ENCODE measurements at places on chromosomes 16 and 17.

DNA sequence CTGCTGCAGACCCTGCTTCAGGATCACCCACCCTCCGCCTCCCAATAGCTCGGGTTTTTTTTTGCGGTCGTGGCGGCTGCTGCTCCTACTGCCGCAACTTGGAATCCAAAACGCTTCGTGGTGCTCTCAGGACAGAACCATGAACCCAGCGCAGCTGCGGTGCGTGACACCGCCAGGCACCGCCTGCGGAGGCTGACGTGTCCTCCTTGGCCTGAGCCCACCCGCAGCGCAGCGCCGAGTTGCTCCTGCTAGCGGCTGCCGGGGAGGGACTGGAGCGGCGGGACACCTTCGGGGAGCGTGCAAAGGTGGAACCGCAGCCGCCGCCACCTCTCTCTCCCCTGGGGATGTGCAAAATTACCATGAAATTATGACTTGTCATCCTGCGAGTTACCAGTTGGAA, 1893.0 kb downstream of the TP53TG3F start:
- DNase-seq, result no peak

DNA sequence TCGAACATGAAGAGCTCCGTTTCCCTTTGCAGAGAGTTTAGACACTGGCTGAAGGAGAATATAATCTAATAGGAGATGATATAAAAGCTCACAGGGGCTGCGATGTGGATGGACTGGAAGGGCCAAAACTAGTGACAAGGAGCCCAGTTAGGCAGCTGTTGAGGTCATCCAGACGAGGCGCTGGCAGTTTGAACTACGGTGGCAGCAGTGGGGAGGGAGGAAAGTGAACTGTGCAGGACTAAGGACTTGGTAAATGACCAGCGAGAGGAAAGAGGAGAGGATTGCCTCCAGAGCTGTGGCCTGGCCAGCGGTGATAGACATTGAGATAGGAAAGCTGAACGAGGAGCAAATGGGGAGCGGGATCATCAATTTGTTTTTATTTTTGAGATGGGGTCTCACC, 14.6 kb upstream of the YWHAE start:
- no peak for DNase-seq

DNA sequence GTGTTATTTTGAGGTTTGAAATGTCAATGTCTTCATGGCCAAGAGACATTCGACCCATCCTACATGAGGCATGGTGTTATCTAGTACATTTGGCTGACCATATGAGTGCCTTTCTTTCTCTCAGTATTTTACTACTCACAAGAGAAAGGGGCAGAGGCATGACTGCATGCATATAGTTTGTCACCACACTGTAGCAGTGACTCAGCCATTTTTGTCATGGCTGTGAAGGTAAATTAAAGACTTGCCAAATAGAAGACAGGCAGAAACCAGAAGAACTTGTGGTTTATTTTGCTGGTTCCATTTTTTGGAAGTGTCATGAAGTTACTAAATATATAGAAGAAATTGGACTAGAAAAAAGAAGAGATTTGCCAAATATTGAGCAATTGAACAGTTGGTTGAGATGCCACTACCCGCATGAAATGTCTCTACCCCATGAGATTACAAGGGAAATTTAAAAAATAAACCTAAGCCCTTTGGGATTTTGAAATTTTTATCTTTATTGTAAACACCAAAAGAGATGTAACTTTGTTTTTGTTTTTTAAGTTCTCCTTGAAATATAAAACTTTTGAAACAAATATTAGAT, 170.3 kb downstream of the CHD9 start:
- DNase-seq, result peak; percentile 24

GRCh38 chr16:56480776-56481467, 29.6 kb downstream of the OGFOD1 start:
- peak; percentile 62 for DNase-seq

GRCh38 chr16:5328546-5328945, 231.0 kb upstream of the EEF2KMT start:
- no peak for DNase-seq

- DNase-seq, result no peak
Observed at GRCh38 chr16:20167323-20167722, 93.6 kb upstream of the GPR139 start.

DNA sequence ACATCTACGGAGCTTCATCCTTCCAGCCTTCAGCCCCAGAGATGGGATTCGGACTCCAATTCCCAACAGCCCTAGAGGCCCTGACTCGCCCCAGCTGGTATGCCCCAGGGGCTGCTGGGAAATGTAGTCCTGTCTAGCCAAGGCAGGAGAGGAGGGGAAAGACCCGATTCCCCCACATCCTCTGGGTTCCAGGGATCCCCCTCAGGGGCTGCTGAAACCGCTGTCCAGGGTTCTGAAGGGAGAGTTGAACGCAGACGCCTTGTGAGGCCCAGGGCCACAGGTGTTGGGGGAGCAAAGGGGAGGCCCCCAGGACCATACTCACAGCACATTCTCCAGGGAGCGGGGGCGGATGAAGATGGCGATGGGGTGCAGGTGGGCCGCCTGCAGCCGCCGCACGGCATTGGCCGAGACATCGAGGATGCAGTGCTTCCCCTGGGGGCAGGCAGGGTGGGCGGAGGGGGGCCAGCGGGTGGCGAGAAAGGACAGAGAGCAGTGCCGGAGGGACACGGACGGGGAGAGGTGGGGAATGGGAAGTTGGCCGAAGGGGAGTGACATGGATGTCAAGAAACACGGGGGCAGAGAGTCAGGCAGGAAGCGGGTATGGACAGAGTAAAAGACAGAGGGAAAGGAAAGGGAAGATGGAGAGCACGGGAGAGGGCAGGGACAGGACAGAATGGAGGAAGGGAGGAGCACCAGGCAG, 12.6 kb upstream of the ASGR1 start:
- DNase-seq, result no peak

- no peak for DNase-seq
Observed at GRCh38 chr16:88649195-88649923, 1.5 kb downstream of the CYBA start.

- no peak for DNase-seq
Observed at GRCh38 chr17:53475002-53475401, 347.7 kb upstream of the KIF2B start.

DNA sequence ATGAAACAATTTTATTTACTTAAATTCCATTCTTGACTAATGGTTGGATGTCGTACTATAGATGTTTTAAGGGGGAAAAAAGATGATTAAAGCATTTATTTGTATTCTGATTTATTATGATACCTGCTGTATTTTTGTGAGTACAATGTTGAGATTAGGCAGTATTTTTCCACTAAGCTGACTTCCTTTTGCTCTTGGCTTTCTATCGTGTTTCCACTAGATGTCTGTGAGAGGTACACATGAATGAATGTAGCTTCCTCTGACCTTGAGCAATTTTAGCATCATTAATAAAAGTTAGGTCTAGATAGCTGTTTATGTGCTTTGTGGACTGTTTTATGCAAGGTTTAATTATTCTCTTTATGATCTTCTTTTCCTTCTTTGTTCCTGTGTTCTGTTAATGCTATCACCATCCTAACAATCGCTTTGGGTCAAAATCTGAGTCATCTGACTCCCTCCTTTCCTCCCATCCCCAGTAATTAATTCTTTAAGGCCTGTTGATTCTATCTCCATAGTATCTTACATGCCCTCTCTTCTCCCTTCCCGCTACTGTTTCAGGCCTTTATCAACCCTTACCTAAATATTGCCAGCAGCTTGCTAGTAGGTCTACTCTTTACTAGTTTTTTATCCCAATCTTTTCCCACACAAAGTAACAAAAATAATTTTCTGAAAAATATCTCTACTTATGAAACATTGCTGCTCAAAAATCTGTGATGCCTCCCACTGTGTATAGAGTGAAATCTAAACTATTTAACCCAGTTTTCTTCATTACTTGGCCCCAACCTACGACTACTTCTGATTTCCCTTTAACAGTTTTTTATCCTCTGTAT, 76.0 kb downstream of the VMP1 start:
- DNase-seq, result peak; percentile 87

DNA sequence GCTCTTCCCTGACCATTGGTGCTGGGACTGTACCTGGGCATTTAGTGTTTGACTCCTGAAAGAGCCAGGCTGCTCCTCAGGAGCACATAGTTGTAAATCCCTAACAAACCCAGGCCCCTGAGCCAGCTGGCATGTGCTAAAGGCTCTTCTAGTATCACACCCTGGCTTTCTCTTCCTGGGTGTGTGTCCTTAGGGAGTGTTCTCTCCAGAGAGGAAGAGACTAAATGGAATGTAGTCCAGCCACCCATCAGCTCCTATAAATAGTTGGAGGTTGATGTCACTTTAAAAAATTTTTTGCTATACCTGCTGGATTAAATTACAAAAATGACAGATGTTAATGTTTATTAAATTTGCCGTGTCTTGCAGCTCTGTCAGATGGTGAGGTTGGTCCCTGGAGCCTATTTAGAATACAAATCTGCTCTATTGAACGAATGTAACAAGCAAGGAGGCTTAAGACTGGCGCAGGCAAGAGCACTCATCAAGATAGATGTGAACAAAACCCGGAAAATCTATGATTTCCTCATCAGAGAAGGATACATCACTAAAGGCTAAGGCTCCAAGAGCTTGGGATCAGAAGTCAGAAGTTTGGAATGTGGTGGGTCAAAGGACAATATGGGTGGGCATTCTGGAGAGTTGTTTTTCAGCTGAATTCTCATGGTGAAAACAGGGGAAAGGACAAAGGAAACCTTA, 13.1 kb upstream of the DUSP14 start:
- DNase-seq, result peak; percentile 63

GRCh38 chr16:10938321-10938720, 3.9 kb downstream of the DEXI start:
- no peak for DNase-seq

- no peak for DNase-seq
Observed at GRCh38 chr16:4869147-4869805, 22.0 kb downstream of the UBN1 start.

GRCh38 chr17:60627124-60627523, 27.1 kb downstream of the PPM1D start:
- no peak for DNase-seq

DNA sequence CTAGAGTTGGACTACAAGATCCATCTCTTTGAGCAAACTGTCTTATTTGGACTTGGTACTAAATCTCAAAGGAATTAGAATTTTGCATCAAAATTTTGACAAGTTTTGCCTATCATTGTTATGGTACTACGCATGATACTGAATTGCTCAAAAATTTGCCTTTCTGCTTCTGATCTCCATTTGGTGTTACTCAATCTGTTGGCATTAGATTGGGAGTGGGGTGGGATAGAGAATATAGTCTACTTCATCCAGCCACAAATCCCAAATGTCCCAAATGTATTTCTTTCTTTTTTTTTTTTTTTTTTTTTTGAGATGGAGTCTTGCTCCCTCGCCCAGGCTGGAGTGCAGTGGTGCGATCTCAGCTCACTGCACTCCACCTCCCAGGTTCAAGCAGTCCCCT, 204.8 kb downstream of the TANC2 start:
- no peak for DNase-seq

DNA sequence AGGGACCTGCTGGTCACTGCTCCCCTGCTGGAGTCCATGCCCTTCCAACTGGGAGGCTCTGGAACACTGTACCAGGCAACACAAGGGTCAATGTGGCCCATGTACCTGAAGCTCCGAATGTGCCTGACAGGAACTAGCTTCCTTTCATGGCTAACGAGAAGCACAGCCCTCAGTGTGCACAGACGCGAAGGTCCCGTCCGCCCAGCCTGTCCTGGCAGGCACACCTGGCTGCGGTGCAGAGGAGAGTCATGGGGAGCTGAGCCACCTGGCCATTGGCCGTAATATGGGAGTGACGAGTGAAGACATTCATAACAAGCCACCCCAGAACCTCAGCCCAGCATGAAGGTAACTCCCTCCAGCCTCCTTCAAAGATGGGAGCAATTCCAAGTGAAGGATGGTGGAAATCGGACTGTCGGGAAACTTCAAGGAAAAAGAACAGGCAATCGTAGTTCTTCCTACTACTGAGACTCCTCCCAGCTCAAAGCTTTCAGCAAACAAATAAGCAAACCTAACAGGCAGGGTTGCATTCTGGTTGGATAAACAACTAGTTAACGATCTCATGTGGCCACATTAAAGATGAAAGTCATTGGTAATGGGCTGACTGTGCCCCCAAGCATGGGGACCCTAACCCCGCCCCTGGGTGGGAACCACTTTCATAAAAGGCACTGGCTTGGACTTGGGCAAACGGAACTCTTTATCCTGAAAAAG, 13.2 kb downstream of the TMEM11 start:
- DNase-seq, result no peak

GRCh38 chr16:27917949-27918348, 145.6 kb downstream of the GSG1L start:
- DNase-seq, result no peak

DNA sequence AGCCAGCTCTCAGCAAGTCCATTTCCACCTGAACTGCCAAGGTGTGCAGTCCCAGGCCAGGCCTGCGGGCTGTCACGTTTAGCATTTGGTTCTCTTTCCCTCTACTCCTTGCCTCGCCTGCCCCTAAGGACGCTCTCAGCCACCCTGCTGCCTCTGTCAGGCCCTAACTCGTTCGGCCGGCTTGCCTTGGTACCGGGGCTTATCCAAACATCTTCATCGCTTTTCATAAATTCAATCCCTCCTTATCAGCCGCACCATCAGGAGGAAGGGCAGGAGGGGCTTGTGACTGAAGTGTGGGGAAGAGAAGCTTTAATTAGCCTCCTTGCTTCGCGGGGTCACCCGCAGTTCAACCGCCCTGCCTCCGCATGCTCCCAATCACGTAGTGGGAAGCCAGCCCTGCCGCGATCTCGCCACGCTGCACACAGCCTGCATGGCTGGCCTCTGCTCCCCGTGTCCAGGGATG, 231.1 kb downstream of the SOX9 start:
- DNase-seq, result no peak

- DNase-seq, result peak; percentile 98
Observed at GRCh38 chr17:35432176-35433074, at the start of gene SLFN12. TSS of gene SLFN12 (minus strand) at chr17:35432500. CDS start at chr17:35423028, 9,472 bp downstream.

DNA sequence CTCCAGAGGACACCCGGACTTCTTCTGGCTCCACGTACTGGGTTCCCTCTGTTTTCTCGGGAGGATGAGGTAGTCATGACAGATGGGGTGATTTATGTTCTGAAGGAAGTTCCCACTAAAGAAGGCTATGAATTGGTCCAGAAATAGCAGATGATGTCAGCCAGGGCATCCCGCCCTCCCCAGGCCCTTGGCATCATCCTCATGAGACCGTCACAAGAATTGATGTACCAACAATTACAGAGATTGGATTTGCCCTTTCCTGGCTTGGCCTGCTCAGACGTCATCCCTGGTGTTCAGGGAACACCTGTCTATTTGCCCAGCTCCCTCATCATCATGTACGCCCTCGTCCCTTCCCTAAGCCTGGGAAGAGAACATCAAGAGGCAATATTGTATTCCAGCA, 102.8 kb upstream of the CCL1 start:
- no peak for DNase-seq

- DNase-seq, result peak; percentile 84
Observed at GRCh38 chr16:578870-579405, 9.2 kb downstream of the PIGQ start.

All from fibroblast of villous mesenchyme (primary cell).